ENCODE measurements at places on chromosomes 2 and 18.

DNA sequence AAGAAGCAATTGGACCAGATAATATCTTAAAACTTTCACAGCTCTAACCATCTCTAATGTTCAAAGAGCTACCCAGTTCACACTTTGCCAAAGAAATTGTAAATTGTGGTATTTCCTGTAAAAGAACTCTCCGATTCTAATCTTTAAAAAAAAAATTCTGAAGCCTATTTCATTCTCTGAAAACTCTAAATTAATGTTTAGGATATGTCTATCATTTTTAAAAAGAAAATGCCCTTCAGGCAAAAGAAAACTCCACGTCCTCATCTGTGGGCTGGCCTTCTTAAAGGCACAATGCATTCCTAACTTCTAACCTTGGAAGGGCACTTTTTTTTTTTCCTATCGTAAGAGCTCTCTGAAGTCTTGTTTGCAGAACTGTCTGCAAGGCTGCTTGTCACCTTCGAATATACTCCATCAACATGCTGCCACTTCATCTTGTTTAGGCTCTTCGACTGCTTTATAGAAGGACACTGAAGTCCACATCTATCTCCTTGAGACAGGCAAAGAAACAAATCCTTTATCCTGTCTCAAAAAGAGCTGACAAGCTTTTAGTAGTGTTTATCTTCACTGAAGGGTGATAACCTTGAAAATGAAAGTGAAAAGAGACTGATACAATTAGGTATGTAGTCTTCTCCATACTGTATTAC, 124.3 kb upstream of the SLC39A10 start:
- no peak for DNase-seq

- no peak for DNase-seq
Measured at GRCh38 chr2:7378591-7378990, 461.4 kb downstream of the RNF144A start.

DNA sequence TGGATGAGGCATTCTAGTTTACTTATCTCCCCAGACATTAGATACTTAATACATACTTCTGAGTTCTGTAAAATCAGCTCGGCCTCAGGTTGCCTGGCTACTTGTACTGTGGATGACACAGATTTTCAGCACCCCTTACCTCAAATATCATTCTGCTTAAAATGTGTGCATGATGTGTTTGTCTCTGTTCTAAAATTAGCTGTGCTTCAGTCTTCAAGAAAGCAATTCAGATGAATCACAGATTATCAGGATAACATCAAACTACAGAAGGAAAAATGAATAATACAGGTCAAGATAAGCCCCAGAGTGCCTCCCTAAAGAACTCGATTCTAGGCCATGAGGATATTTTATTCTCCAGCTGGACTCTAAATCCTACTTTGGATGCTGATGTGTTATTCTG, 21.3 kb upstream of the MAPRE2 start:
- DNase-seq, result no peak

GRCh38 chr2:3667151-3667631, 9.2 kb downstream of the ALLC start:
- no peak for DNase-seq

DNA sequence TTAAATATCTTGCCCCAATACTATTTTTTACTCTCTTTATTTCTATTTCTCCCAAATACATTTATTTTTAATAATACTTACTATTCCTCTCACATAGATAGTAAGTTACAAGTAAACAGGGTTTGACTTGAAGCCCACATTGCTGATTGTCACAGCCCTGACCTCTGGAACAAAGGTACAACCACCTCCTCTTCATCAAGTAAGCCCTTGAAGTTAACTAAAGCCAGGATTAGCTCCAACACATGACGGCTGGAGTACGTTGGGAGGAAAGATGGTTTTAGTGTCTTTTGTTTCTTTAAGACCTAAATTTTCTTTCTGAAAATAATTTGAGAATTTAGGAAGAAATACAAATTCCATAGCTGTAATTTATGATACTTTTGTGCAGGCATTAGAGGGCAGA, 949 bp downstream of the MYOM1 start:
- DNase-seq, result no peak

- DNase-seq, result no peak
Measured at GRCh38 chr2:10452312-10452711, 4.2 kb upstream of the ODC1 start.

GRCh38 chr2:23069156-23069555, 315.8 kb upstream of the KLHL29 start:
- no peak for DNase-seq

DNA sequence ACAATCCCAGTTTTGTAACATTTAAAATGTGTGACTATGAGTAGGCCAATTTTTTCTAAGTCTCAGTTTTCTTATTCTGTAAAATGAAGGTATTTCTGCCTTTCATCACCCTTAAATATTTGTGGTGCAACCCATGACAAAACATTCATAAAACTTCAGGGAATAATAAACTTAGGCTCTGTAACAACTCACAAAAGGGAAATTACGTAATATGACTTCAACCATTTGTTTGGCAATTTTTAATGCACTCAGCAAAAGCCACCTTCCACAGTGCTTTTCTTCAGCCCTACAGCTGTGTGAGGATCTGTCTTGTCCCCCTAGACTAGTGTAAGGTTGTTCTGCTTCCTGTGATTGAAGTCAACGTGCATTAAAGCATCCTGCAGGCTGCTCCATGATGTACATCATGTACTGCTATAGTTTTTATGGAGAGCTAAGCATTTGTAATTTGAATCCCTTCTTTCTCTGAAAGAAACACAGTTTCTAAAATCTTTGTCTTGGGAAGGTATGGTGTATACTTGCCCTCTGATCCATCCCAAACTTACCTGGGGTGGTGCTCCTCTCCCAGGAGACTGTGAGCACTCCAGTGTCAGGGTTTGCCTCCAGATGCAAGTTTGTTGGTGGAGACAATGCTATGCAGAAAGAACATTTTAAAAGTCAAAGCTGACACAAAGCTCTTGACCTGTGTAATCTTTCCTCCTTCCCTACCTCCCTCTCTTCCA, 39.1 kb downstream of the FN1 start:
- DNase-seq, result no peak

DNA sequence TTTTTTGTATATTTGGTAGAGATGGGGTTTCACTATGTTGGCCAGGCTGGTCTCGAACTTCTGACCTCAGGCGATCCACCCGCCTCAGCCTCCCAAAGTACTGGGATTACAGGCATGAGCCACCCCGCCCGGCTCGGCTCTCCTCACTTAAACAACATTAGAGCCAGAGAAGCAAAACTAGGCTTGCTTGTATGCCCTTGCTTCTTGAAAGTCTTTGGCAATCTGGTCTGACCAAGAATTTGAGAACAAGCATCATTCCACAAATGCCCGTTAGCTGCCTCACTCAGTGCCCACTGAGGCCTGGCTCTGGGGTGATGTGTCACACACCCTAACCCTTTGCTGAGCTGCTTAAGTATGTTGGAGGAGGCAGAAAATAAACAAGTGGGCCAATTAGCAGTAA, 33.5 kb downstream of the SOWAHC start:
- no peak for DNase-seq

GRCh38 chr18:8391068-8391467, 218.2 kb upstream of the RAB12 start:
- DNase-seq, result no peak

- no peak for DNase-seq
Measured at GRCh38 chr18:26215247-26215970, 10.8 kb upstream of the TAF4B start.

DNA sequence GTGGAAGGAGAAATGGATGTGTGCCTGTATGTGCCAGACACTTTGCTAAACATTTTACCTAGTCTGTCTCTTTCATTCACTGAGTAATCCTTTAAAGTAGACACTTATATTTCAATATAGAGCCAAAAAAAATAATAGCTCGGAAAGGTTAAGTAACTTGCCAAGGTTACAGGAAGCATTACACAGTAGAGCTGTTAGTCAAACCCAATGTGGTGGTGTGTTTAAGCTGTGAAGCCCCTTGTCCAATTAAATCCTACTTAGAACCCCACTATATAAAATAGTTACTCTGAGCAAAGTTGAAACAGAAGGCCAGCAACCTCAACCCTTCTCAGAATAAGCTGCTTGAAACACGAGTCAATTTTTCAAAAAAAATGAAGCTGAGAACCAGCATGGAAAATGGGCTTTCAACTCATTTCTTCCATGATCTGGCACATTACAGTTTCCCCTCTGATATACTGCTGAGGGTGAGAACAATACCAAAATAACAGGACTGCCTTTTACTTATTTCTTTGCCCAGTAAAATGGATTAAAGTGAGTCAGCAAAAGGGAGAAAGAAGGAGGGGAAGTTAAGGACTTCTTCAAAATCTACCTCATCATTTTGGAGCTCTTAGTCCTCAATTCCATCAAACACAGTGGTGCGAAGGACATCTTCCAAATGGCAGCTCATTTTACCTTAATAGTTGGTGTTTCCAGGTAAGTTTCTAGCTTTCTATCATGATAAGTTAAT, 7.9 kb downstream of the RDH14 start:
- DNase-seq, result no peak

DNA sequence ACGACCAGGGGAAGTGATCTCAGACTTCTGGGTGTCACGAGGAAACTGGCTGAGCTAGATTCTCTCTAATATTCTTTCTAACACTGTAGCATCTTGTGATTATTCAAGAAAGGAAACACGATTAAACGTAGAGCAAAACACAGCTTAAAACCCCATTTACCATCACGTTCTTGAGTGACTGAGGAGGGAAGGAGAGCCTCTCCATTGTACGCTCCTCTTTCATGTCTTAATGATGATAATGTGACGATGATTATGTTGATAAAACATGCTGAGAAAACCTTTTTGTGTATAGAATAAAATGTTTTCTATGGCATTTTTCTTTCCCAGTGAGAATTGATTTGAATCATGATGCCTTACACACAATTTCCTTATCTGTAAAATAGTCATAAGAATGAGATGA, 705.6 kb upstream of the ID2 start:
- DNase-seq, result no peak

DNA sequence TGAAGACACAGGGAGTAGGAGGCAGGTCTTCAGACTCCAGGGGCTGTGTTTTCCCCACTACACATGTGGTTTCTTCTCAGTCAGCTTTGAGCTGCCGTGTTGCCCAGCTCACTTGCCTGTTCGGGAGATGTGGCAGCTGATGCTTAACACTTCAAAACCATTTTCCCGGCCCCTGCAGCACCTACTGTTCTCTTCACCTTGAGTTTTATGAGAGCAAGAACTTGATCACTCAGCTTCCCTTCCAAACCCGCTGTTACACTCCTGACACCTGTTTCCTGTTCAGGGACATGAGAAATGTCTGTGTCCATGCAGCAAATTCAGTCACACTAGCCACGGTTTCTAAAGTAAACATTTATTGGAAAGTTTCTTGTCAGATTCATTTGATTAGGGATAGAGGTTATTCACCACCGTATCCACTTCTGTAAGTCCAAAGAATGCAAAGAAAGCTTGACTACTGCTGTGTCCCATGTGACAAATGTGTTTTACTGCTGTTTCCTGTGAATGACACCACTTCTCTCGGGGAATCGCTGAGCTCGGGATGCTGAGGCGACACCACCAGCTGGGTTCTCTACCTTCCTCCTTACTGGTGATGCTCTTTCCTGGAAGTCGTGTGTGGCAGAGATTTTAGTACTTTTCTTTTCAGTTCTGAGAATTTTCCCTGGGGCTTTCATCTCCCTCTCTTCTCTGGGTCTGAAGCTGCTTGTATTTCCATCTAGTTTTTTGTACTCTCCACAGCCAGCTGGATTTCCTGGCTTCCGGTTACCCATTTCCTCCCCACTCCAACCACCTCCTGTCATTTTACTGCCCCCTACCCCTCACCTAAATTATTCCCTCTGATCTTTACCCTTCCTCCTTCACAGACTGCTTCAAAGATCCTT, 91.7 kb downstream of the KLF7 start:
- no peak for DNase-seq

Data from NCI-H1436 treated with DMSO at 0.1 percent for 48 hours (cell line).